Stimulated activated CD4-positive, alpha-beta T cell treated with anti-CD3 and anti-CD28 coated beads, Interleukin-4, amount 100 ng/mL, for 24 hours (primary cell): ENCODE measurements at places on chromosomes 6 and 20.

DNA sequence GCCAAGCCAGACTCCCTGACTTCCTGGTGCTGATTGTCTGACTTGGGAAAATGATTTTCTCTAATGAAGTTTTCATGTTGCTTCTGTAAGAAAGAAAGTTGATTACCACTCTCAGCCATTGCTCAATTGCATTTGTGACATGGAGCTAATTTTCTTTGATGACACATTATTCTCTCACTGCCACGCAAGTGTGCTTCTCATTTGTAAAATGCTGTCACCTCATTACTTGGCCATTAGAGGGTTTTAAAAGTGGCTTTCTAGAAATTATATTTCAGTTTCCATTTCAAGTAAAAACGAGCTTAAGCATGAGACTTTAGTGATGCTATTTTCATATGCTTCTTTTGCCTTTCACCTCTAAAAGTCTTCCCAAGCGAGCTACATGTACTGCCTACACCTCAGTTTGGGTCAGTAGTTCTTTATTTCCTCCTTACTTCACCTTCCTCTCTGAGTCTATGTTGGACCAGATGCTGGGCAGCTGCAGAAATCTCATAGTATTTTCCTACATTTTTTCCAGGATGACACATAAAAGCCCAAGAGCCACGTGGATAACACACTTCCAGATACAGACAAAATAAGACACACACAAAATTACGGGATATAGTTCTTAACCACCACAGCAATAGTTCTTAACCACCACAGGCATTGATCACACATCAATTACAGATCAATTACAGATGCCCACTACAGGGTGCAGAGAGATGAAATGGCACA, 6.3 kb upstream of the FAM210B start:
- DNase-seq = no peak

DNA sequence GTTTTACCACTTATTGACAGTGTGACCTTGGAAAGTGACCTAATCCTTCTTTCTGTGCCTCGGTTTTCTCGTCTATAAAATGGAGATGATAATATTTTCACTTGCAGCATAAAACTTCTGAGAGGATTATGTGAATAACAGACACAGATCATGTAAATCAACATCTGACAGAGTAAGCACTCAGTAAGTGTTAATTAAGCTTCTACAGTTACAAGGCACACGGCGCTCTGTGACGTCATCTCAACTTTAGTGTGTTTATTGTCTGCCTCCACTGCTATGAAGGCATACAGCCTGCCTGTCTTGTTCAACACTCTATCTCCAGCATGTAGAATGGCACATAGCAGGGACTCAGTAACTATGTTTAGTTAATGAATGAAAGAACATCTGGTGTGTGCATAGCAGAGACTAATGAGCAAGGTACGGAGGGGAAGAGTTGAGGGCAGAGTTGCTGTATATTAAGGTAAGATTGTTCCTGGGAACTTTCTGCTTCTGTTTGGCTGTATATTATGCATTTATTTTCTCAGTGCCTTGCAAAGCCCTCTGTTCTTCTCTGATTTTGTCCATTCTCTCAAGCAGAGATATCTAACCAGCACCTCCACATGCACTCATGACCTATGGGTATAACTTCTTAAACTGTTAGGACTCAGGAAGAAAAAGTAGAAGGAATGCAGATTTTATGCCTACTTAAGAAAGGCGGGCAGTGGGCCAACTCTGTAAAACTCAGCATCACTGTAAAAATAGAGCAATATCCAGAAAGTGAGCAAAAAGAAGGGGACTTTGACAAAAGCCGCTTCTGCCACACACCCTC, 66.4 kb upstream of the STMND1 start:
- no peak for DNase-seq

DNA sequence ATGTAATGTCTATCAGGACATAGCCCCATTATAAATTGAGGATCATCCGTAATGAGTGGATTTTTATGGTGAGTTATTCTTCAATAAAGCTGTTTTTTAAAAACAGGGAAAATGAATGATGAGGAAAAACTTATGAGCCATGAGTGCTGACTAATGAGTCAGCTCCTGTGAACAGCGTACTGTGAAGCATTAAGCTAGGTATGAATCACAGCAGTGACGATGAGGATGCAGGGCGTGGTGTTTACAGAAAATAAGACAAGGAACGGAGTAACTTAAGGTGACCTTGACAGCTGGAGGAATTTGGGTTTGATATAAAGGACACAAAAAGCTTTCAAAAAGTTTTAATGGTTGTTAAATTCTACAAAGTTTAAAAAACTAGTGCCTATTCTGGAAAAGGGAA, 96.3 kb downstream of the FOXF2 start:
- DNase-seq = no peak

DNA sequence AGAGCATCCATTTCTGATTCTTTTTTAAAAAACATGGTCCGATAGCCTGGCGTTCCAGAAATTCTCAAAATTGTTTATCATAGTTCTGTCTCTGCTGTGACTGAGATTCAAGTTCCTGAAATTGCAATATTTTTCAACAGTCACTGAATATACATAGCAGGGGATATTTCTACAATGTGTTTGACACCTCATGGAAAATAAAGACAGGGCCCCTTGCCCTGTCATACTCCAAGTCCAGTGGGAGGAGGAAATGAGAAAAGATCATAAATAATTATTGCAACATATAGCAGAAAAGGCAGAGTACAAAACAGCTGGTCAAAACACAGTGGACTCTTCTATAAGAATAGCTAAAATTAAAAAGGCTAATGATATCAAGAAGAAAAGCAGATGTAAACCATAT, 234.8 kb upstream of the SPTLC3 start:
- no peak for DNase-seq

DNA sequence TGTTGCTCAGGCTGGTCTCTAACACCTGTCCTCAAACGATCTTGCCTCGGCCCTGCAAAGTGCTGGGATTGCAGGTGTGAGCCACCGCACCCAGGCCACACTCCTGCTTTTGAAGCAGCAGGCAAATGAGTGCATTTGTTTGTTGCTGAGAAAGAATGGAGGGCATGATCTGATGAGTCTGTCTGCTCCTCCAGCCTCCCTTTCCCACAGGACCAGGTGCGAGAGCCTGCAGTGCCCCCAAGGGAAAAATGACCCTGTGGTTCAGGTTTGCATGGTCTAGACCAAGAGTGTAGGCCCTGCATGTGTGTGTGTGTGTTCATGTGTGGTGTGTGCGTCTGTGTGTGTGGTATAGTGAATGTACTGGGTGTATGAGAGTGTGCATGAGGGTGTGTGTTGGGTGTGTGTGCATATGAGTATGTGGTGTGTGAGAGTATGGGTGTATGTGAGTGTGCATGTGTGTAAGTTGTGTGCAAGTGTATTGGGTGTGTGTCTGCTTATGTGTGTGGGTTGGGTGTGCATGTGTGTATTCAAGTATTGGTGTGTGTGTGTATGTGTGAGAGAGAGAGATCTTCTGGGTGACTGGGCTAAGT, 22.8 kb upstream of the FOXC1 start:
- no peak for DNase-seq

DNA sequence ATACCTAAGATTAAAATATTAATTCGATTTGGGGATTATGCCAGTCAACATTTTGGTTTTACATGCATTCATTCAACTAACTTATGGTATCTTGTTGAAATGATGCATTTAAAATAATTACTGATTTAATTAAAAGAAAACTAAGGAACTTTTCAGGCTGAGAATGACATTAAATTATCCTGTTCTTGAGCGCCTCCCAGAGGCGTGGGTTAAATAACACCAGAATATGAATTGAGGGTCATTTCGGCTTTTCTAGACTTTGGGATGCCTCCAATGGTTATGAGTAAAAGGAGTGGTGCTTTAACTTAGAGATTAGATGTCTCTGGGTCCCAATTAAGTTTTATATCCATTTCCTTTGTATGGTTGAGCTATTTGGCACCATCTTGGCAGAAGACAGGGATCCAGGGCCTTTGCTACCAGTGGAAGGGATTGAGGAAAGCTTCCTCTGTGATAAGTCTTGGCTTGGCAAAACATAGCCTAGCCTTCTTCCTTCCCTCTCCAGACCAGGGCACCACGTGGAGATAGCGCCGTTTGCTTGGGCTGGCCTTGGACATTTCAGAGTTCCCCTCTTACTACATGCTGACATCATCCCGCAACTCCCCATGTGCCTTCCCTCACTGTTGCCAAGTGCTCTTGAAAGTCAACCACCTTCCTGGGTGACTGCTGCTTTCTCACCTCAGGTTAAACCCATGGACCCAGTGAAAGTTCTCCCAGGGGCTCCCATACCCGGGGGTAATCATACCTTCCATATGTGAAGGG, 28.7 kb downstream of the GNAS start:
- DNase-seq = no peak

DNA sequence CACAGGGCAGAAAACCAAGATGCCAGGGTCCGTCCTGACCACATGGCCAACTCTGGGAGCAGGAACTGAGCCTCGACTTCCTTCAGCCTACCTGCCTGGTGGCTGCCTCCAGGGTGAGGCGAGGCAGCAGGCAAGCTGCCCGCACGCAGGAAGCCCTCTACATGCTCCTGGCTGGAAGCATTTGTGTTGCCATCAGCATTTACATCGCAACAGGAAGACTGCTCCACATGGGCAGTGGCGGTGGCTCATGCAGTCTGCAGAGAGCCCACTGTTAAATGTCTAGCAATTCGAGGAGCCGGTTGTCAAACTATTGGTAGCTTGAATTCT, 233.8 kb downstream of the SYNDIG1 start:
- DNase-seq = no peak

DNA sequence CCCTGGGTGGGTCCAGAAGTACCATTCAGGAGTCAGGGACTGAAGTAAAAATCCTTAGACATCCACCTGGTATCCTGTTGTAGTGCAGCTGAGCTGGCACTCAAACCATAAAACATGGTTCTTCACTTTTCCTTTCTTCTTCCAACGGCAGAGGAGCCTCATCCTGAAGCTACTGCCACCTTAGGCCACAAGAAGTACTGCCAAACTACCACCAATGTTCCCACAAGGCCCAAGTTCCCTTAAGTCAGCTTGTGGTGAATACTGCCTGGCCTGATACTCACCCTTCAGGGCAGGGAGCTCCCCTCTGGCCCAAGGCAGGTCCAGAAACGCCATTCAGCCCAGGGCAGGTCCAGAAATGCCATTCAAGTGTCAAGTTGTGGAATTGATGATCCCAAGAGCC, 1053.4 kb upstream of the CITED2 start:
- DNase-seq = no peak

GRCh38 chr6:26008470-26008869, 45.9 kb downstream of the TRIM38 start:
- no peak for DNase-seq

DNA sequence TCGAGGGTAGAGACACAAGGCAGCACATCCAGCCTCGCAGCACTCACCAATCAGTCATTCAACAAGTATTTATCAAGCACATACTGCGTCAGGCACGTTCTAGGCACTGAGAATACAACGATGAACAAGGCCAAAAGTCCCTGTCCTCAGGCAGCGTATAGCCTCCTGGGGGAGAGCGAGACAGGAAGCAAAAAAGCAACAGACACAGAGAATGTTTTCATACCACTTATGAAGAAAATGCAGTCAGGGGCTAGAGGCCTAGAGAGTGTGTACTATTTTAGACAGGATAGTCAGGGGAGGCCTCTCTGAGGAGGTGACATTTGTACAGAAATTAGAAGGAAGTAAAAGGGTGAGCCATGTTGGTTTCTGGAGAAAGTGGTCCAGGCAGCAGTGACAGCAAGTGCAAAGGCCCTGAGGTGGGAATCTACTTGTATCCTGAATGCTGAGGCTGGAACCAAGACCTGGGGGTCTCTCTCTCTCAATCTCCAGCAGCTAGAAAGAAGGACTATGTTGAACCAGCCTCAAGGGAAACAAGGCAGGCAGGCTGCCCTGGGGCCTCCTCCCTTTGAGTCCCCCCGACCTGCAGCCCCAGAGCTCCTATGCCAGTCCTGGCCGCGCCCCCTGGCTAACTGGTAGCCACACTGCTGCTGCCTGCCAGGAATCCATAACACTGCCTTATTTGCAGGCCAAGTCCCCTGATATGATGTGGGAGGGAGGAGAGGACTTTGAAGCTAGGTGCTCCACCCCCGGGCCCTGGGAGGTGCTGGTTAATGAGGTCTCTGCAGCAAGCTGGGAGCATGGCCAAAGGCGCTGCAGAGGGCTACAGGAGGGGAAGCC, 151.2 kb downstream of the GRM4 start:
- DNase-seq = no peak

GRCh38 chr6:33172688-33173534, 19.4 kb downstream of the COL11A2 start:
- DNase-seq = no peak

- DNase-seq = no peak
Observed at GRCh38 chr6:166589786-166590574, 3.5 kb upstream of the RAMACL start.

DNA sequence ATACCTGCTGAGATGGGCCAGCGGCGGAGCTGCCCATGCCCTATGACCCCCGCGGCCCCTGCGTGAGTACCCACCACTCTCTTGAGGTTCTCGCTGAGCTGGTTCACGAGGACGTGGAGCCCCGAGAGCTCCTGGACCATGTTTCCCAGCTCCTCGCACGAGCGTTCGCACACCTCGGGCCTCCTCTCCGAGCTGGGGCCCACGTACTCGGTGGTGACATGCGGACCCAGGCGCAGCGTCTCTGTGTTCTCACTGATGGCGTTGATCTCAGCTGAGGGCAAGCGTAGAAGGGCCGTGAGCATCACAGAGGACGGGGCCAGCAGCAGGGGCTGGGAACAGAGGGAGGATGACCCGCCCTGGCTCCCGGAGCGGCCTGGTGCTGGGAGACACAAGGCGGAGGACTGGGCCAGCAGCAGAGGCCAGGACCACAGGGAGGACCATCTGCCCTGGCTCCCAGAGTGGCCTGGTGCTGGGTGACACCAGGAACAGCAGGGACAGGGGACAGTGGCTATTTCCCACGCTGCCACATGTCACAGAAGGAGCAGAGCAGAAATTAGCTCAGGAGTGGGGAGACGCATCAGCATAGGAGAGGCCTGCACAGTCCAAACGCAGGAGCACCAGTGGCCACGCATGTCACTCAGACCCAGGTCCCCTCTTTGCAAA, 11.8 kb downstream of the THBS2 start:
- no peak for DNase-seq

DNA sequence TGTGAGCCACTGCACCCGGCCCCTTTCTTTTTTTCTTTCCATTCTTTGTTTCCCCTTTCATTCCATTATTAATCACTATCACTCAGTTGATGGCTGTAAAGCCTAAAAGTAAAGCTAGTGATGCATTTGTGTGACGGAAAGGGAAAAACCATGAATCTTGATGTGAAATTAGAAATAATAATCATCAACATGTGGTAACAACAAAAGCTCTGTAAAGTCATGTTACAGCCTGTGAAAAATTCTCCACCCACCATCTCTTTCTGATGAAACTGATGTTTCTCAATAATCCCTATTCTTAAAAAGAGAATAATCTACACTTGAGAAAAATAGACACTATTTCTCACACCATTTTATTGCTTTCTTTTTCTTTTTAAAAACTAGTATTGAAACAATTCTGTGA, 80.0 kb downstream of the CRYBG1 start:
- DNase-seq = no peak
